Activated T-helper 1 cell treated with anti-CD3 and anti-CD28 coated beads, Interleukin-12 subunit alpha, Interleukin-12 subunit beta, Interleukin-2, Interleukin-4 antibody, amounts not matched to agents 30 ng/mL and 10 ng/mL and 1 ng/mL, durations not matched to agents 14 hours and 24 hours and 36 hours (primary cell): ENCODE measurements at places on chromosomes 2 and 18. TPM values are rescaled to one million over a fixed set of nuclear protein-coding genes. Genes with fewer than 3 reads are reported as not detected.

PDCD1 gene
- 67.8 and 69.1 TPM in 2 replicates for total RNA-seq

PTPRM gene
- total RNA-seq: 10.4 and 10.7 TPM in 2 replicates

DNA sequence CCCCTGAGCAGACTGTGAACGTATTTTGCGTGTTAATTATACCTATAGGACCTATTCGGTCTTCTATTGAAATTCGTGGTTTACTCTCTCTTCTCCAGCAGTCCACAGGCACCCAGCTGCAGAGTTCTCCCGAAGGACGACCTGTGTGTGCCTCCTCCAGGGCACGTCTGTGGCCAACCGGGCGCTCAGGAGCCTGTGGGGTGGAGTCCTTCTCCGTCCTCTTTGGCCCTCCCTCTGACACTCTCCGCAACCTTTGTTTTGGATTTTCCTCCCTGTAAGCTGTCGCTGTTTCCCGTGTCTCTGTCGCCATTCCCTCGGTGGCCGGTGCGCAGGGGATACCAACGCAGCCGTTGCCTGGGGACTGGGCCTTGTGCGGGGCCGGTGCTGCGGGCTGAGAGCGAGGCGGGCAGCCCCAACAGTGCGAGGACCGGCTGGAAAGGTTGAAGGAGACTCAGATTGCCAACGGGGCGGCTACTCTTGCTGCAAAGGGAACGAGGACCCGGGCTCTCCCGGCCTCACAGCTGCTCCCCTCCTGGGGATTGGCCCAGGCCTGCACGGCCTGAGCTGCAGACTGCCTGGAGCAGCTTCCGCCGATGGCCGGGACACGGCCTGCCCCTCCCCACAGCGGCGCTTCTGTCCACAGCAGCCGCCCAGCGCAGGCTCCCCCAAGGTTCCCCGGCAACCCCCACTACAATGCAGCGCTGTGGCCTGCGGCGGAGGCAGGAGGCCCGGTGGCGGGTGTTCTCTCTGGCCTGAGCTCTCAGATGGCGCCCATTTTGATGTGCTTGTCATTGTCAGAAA lies 221.0 kb downstream of the MTX2 start:
- peaks cover 16% of the 10 kb centered on the region for H3K4me1 ChIP-seq
- DNase-seq: no peak
- H3K4me3 ChIP-seq: no peak overlapping the region
- H3K27ac ChIP-seq: no peak overlapping the region
- peaks cover 22% of the 10 kb centered on the region for H3K27me3 ChIP-seq

DNA sequence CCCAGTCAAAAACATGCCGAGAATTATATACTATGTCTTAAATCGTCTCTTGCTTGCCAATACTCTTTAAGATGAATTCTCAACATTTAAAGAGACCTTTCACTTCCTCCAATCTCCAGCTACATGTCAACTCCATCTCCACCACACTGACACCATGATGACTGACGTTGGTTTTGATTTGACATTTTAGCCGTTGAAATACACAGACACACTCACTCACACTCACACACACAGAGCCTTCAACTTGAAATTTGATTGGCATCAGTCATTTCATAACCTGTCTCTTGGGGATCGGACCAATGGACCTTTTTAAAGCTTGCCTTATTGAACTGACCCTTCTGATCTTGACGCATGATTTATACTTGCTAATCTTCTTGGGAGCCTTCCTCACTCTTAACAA lies 230.8 kb upstream of the PIK3C3 start:
- H3K36me3 ChIP-seq: no peaks in the 10 kb centered on the region
- no peak overlapping the region for H3K4me3 ChIP-seq
- no peaks in the 10 kb centered on the region for H3K27me3 ChIP-seq
- no peak for DNase-seq
- no peaks in the 10 kb centered on the region for H3K4me1 ChIP-seq

GRCh38 chr2:85181844-85182456 lies 48.8 kb downstream of the TCF7L1 start:
- no peak overlapping the region for H3K4me3 ChIP-seq
- H3K36me3 ChIP-seq: no peaks in the 10 kb centered on the region
- DNase-seq: no peak
- peaks cover 11% of the 10 kb centered on the region for H3K4me1 ChIP-seq

GRCh38 chr2:26114151-26114550 lies 58.7 kb upstream of the GAREM2 start:
- no peak overlapping the region for H3K4me3 ChIP-seq
- H3K4me1 ChIP-seq: peaks cover 11% of the 10 kb centered on the region
- H3K36me3 ChIP-seq: peaks cover 19% of the 10 kb centered on the region
- no peak overlapping the region for H3K27ac ChIP-seq
- no peak for DNase-seq

DNA sequence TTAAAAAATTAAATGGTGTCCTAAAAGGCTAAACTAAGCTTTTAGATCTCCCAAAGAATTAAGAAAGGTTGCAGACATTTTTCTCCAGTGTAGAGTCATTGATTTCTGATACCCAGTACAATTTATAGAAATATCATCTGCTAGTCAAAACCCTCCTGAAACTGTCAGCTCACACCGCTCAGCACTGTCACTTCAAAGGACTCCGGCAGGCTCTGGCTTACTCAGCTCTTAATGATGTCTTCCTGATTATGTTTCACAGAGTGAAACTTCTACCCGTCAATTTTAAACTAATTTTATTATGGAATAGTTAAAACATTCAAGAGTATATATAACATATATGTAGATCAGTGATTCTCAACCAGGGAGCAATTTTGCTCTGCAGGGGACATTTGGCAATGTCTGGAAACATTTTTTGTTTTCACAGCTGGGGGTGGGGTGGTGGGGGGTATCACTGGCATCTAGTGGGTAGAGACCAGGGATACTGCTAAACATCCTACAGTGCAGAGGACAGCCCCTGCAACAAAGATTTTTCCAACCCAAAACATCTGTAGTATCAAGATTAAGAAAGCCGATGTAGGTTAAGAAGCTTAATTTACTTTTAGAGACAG lies 31.6 kb downstream of the CDK15 start:
- peaks cover 1% of the 10 kb centered on the region for H3K36me3 ChIP-seq
- H3K27ac ChIP-seq: no peak overlapping the region
- H3K4me3 ChIP-seq: no peak overlapping the region
- H3K27me3 ChIP-seq: peaks cover 3% of the 10 kb centered on the region
- H3K4me1 ChIP-seq: no peaks in the 10 kb centered on the region

DNA sequence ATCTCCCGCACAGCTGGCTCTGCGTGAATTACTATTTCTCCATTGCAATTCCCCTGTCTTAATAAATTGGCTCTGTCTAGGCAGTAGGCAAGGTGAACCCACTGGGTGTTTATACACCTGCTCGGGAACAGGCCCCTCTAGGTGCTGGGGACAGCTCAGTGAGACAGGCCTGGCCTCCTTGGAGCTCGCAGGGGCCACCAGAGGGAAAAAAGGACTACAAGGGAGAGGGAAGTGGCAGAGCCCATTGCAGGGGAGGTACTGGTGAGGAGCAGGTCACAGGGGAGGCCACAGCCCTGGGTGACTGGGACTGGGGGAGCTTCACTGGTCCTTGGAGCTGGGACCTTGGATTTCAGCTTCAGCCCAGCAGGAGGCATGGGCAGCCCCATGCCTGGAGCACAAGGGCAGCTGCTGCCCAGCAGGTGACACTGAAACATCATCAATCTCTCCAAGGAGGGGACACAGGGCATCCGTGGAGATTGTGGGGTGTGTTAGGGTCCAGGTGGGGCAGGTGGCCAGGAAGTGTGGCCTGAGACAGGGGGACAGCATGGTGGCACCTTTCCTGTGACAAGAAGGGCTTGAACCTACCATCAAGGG lies 31.2 kb downstream of the NGEF start:
- no peaks in the 10 kb centered on the region for H3K4me1 ChIP-seq
- no peaks in the 10 kb centered on the region for H3K36me3 ChIP-seq
- H3K27ac ChIP-seq: no peak overlapping the region
- H3K4me3 ChIP-seq: no peak overlapping the region

SLC5A7 gene
- total RNA-seq: not detected in 2 replicates

- DNase-seq: no peak
- H3K27ac ChIP-seq: no peak overlapping the region
- H3K4me1 ChIP-seq: peaks cover 22% of the 10 kb centered on the region
- no peak overlapping the region for H3K4me3 ChIP-seq
- H3K27me3 ChIP-seq: no peaks in the 10 kb centered on the region
Measured at GRCh38 chr2:46065152-46065551, 232.1 kb upstream of the EPAS1 start.

DNA sequence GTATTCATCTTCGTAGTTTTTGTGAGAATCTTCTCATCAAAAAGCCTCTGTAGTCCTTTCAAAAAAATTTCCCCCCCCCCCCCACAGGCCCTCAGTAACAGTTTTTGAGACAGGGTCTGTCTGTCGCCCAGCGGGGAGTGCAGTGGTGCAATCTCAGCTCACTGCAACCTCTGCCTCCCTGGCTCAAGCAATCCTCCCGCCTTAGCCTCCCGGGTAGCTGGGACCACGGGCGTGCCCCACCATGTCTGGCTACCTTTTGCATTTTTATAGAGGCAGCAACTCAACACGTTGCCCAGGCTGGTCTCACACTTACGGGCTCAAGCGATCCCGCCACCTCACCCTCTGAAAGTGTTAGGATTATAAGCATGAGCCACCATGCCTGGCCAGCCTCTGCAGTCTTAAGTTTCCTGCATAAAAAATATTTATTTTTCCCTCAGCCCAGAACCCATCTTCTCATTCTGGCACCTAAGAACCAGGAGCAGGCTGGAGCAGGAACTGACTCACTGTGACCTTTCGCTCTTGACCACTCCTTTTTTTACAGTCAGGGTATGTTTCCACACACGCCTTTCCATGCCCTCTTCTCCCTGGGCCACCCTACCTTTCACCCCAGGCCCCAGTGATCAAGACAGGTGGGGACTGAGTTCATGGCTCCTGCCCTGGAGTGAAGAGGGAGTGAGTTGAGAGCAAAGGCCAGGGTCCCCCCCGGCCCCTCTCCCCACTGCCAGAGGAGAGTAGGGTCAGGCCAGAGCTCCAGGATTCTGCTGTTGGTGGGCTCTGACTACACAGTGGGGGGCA lies 32.5 kb upstream of the NT5DC4 start:
- DNase-seq: no peak
- H3K4me1 ChIP-seq: peaks cover 50% of the 10 kb centered on the region
- no peaks in the 10 kb centered on the region for H3K36me3 ChIP-seq
- H3K4me3 ChIP-seq: no peak overlapping the region
- H3K27ac ChIP-seq: no peak overlapping the region
